ENCODE measurements at places on chromosomes 6 and 20. TPM values are rescaled to one million over a fixed set of nuclear protein-coding genes. Genes with fewer than 3 reads are reported as not detected.
A peak's percentile ranks its signal among the peaks of the same experiment; 100 is the strongest.

The PRKN gene
- 1.4 TPM for total RNA-seq

The ARMH2 gene
- total RNA-seq, result not detected

The LY6G6C gene
- not detected for total RNA-seq

The SSTR4 gene
- not detected for total RNA-seq

DNA sequence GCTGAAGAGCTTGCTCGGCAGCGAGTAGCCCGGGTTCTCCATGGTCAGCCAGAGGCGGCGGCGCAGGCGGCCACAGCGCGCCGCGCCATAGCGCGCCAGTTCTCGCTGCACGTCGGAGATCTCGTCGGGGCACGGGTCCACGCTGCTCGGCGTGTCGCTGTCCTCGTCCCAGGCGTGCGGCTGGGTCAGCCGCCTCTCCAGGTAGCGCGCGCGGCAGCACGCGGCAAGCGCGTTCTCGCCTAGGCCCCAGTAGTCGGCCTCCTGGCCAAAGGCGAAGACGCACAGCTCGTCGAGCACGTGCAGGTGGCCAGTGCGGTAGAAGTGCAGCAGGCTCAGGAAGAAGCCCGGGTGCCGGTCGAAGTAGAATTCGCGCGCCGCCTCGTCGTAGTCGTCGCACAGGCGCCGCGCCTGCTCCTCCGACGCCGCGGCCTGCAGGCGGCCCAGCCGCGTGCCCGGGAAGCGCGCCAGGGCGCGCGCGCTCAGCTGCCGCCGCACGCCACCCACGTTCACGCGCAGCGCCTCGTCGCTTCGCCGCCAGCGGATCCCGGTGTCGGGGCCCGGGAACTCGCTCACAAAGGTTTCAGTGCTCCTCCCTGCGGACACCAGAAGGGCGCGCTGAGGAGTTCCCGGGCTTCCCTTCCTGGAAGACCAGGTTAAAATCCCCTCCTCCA, 2.7 kb downstream of the KCNS1 start:
- DNase-seq, result peak; percentile 26

DNA sequence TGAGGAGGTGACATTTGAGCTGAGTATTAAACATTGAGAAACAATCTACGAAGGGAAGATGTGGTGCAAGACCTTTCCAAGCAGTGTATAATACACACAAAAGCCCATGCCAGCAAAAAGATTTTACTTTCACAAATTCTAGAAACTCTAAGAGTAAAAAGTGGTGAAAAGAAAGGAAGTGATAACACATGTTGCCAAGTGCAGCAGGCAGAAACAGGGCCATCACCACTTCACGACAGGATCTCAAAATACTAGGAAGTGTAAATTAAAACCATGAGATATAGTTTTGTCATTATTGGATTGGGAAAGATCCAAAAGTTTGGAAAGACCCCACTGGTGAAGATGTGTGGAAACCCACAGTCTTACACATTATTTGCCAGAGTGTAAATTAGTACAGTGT, 1.7 kb upstream of the ENTPD6 start:
- DNase-seq, result no peak

- peak; percentile 65 for DNase-seq
Observed at GRCh38 chr6:157376241-157376640, 4.7 kb upstream of the ZDHHC14 start.

DNA sequence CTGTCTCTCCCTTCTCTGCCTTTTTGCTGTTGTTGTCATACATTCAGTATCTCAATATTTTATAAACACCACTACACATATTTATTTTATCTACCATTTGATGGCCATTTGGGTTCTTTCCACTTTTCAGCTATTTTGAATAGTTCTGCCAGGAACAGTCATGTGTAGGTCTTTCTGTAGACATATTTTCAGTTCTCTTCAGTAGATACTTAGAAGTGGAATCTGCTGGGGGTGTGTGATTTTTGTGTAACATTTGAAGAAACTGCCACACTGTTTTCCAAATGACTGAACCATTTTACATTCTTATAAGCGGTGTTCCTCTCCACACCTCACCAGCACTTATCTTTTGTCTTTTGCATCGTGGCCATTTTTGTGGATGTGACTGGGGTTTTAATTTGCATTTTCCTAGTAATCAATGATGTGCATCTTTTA, 197.7 kb downstream of the ARID1B start:
- DNase-seq, result no peak

- DNase-seq, result peak; percentile 7
Observed at GRCh38 chr20:58458342-58459057, 56.7 kb downstream of the APCDD1L start.

GRCh38 chr6:47579040-47579439, 101.5 kb downstream of the CD2AP start:
- no peak for DNase-seq

DNA sequence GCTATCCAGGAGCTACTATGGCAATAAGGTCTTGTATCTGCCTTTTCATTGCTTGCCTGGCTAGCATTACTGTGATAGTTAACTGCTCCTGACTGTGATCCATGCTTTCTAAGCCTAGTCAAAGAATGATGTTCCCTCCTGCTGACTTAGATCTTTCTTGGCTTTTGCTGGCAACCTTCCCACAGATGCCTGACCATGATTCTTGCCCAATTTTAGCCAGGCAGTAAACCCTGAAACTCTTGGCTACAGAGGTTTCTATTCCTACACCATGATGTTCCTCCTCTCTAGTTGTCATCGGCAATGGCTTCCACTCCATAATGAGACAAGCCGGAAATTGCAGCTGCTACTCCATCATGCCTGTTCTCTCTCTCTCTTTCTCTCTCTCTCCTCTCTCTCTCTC, 238.1 kb downstream of the HAO1 start:
- no peak for DNase-seq

DNA sequence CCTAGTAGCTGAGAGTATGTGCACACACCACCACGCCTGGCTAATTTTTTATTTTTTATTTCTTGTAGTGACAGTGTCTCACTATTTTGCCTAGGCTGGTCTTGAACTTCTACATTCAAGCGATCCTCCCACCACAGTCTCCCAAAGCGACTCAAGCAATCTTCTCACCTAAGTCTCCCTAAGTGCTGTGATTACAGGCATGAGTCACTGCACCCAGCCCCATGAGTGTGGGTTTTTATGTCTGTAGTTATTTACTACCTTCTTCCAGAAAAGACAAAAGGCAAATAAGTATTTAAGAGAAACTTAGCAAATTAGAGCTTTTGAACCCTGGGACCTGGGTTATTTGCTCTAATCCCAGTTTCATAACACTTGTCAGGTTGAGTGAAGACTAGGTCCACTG, 92.3 kb upstream of the HCRTR2 start:
- no peak for DNase-seq

DNA sequence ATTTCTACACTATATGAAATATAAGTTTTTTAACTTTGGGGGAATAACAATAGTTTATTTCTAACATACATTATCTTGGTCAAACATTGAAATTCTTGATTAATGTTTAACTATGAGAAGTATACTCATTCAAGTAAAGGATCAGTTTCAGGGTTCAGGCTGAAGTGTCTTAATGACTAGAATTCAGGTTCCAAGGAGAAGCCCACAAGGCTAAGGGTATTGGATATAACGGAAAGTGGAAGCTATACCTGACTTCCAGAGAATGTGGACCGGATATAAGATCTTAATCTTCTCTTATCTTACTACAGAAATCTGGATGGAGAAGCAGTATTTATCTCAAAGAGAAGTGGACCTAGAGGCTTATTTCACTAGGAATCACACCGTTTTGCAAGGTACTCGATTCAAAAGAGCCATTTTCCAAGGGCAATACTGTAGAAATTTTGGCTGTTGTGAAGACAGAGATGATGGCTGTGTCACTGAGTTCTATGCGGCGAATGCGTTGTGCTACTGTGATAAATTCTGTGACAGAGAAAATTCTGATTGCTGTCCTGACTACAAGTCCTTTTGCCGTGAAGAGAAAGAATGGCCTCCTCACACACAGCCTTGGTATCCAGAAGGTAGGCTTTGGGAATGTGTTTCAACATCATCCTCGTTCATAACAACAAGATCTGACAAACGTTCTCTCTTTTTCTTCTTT, at the start of gene TINAG:
TINAG (plus strand) TSS at position 153 of the 697 bp plus-strand sequence; CDS start at position 263, 110 bp downstream.
- no peak for DNase-seq

- DNase-seq, result no peak
Observed at GRCh38 chr6:150579611-150580010, 20.1 kb upstream of the PLEKHG1 start.

DNA sequence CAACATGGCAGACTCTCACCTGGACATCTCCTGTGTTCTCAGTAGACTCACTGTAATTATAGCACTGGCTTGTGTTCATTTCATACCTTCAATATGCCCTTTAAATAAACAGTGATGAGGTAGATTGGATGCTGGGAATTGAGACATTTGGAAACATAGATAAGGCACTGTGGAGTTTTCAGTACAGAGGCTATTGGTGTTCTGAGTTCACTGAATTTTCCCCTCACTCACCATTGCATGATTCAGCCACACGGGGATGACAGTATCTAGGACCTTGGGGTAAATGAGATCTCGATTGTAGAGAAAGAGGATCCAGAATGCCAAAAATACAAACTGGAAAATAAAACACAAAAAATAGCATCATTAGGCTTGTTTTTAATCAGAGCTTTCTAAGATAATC, 12.6 kb downstream of the ADTRP start:
- no peak for DNase-seq

GRCh38 chr20:24376311-24377099, 92.9 kb upstream of the SYNDIG1 start:
- DNase-seq, result no peak

DNA sequence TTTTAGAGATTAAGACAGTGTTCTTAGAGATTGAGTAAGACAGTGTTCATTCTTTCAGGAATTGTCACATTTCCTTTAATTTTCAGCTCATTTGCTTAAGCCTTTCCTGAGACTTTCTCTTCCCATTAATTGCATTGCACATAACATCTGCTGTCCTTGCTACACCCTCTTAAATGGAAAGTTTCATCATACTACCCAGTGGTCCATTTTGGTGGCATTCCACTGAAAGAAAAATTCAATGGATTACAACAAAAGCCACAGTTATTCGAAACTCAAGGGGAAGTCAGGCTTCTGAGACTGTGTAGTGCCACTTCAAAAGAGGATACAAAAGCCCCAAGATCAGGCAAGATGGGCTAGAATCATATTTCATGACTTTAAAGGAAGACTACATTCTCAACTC, 64.0 kb downstream of the RSPO3 start:
- DNase-seq, result no peak

- no peak for DNase-seq
Observed at GRCh38 chr6:110609101-110609500, 132.7 kb upstream of the SLC22A16 start.

GRCh38 chr6:42084889-42085288, 34.6 kb downstream of the TAF8 start:
- no peak for DNase-seq

DNA sequence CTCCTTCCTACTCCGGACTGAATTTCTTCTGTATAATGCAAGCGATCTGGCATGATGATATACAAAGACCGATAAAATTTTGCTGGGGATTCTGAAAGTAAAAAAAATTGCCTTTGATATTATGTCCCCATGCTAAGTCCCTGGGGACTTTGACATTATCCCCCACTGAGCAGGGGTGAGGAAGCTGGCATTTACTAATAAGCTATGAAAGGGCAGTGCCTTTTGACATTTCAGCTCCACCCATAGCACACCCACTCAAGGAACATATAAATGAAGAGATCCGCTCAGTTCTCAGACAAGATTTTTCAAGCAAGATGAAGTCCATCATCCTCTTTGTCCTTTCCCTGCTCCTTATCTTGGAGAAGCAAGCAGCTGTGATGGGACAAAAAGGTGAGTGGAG, at the start of gene SEMG2:
SEMG2 (plus strand) TSS at position 298 of the 400 bp plus-strand sequence; CDS start at position 315, 17 bp downstream.
- no peak for DNase-seq

DNA sequence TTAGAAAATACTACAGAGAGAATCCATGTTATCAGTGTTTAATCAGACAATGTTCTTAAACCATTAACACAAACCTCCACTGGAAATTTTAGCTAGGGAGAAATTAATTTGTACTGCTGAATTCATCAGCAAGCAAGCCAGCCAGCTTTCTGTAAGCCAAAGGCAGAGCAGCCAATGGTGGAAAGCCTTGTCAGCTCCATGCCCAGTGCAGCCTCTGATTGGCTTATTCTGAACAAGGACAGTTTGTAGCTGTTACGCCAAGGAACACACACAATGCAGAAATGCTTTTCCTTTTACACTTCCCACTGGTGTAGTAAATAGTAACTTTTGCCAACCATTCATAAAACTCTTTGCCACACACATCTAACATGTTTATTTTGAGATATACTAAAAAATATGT, 265.0 kb downstream of the TENT5A start:
- no peak for DNase-seq

DNA sequence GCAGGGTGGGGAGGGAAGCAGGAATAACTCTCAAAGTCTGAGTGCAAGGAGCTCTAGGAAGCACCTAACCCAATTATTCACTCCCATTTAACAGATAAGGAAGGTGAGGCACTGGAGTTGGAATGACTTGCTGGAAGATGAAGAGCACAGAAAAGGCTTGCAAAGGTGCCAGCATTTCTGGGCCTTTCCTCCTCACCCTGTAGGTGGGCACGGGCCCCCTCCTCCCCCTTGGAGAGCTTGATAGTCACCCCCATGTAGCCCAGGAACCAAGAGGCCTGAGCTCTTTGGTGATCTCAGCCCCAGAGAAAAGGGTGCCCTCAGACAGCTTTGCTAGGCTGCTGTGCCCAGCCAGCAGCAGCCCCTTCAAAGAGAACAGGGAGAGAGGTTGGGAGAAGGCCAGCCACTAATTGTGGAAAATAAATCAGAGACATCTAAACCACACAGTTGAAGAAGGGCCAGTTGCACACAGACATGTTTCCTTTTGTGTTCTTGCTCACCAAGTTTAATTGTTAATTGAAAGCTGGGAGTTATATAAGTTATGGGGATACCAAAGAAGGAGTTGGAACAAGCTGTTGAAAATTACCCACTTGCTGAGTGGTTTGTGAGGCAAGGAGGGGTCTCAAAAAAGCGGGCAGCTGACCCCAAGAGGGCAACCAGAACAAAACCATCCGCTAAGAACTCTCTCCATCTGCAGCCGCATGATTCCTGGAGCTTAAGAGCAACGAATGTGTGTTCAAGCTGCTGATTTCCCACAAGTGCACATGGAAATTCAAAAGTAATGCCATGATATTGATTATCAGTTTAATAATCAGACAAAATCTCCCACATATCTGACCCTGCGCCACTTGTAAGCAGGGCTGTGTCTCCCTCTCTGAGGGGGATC, 77.0 kb downstream of the MRPL14 start:
- no peak for DNase-seq
